Naive thymus-derived CD4-positive, alpha-beta T cell (primary cell): ENCODE measurements at places on chromosomes 6 and 20.

GRCh38 chr6:137258170-137258569, 39.0 kb upstream of the IFNGR1 start:
- DNase-seq: no peak

DNA sequence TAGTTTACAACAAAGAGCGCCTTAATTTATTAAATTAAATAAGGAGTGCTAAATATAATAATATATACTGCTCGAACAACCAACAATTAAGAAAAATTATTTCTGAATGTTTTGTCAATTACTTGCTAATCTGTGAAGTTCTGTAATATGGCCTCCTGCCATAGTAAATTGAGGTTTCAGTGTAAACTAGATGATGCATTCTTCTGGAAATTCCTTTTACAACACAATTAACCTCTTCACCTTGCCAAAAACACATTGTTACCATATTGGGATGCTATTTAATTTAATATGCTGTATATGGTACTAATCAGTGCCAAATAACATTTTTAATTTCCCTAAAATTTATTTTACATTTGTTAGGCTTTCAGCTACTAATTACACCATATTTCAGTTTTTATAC, 808.4 kb upstream of the CITED2 start:
- DNase-seq: no peak

- DNase-seq: no peak
Observed at GRCh38 chr6:45772051-45772450, 243.6 kb downstream of the CLIC5 start.

DNA sequence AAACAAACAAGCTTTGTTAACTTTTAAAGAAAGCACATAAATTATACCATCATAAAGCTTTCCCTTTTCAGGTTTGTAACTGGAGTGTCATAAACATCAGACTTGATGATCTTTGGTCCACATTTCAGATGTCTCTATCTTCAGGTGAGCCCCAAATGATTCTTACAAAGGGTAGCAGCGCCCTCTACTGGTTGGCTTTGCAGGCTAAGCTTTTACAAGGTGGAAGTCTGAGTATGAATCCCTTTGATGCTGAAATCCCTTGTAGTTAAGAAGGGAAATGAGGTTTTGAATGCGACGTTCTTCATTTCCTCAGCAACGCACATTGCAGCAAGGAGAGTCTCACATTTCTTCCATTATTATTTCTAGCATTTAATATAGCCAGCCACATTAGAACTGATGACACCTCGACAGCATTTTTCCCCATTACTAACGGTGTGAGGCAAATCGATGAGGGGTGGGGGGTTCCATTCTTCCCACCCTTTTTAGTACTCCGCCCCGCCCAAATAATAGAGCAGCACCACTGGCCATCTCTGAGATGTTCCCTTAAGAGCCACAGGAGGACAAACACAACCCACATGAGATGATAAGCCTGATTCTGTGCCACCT, 126.3 kb upstream of the NT5E start:
- peak; percentile 42 for DNase-seq

DNA sequence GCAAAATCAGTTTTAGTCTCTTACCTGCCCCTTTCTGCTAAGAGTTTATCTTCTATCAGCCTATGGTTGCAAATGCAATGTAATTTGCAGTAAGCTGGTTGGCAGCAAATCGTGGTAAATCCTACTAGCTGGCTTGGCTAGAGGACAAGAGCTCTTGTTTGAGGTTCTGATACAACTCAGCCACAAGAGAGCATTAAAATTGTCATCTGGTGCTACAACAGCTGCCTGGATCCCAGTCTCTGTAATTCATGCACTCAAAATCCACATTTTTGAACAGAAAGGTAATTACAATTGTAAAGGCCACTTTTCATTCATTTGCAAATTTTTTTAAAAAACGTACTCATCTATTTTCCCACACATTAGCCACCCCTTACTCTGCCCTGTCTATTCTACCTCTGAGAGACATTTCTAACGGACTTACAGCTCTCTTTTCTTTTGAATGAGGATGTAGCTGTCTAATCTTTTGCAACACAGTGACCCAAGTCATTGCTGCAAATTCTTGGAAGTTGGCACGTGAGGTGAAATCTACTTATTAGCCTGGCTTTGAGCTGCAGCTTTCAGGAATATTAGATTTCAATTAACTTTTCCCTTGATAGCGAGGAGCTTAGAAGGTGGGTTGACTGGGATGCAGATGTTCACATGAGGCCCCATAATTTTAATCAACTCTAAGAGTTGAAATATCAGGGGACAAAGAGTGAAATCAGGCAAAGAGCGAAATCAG, 54.0 kb upstream of the FAM184A start:
- DNase-seq: no peak

DNA sequence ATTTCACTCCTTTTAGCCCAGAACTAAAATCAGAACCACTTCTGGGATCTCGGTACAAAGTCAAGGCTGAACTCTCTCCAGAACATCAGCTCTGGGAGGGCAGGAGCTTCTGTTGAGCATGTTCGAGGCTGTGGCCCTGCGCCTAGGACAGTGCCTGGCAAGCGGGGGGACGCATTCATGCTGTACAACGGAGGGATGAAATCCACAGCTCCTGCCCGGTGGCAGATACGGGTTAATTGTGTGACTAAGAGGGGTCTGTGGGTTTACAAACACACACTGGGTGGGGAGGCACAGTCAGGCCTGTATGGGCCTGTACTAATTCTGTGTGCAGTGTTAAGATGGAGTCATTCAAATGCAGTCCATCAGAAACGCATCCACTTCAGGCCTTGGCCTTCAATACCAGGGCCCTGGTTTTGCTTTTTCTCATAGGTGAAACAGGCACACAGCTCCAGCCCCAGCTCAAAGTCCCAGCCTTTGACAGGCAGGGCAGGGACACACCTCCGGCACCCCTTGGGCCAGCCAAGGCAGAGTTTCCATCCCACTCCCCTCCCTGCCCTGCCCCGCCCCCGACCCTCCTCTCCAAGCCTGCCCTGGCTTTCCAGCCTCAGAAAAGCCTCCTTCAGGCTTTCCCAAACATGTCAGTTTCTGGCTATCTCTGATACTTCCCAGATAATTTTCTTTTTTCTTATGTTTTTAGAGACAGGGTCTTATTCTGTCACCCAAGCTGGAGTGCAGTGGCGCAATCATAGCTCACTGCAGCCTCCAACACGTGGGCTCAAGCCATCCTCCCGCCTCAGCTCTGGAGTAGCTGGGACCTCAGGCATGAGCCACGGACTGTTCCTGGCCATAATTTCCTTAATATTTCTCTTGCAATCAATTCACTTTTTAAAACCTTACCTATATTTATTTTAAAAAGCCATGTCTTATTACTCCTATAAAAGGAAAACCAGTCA, 109.8 kb downstream of the SULF2 start:
- DNase-seq: no peak

DNA sequence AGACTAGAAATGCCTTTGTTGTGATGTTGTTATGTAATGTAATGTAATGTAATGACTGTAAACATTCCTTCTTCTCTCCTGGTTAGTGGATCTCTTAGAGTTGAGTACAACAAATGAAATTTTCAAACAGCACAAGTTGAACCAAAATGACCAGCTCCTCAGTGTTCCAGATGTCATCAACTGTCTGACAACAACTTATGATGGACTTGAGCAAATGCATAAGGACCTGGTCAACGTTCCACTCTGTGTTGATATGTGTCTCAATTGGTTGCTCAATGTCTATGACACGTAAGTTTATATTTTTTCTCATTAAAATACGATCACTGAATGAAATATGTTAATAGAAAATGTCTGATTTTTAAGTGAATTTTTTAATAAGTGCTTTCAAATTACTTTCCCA, 496.7 kb downstream of the UTRN start:
- DNase-seq: no peak

GRCh38 chr6:7261032-7261841, 51.8 kb downstream of the SSR1 start:
- DNase-seq: peak; percentile 15

GRCh38 chr20:1993986-1994385, at the start of gene PDYN:
Gene PDYN (minus strand): TSS chr20:1994058. CDS start chr20:1983084, 10,974 bp downstream.
- DNase-seq: no peak

DNA sequence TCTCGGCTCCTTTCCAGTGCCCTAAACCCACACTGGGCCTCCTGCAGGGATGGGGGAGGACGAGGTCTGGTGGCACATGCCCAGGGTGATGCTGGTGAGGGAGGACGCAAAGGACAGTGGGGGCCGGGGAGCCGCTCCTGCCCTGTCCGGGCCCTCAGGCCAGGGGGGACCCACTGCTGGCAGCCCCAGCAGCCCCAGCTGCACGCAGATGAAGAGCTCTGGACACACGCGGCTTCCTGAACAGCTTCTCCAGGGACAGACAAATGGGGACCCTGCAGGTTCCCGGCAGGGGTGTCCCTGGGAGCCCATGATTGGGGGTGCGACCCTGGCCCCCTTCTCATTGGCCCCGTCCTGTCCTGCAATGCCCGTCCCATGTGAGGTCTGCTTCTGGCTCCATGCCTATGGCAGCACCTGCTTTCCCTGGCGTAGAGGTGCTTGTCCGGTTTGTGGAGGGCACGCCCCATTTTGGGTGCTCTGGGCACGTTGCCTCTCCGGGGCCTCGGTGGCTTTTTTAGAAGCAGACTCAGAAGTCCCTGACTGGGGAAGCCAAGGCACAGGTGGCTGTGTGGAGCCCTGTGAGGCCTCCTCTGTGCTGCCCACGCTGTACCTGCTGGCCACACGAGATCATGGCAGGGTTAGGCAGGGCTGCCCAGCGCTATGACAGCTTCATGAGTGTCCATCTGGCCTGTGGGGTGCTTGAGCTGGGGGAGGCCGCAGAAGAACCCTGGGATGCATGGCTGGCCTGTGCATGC, 15.4 kb upstream of the TNFRSF6B start:
- no peak for DNase-seq

GRCh38 chr6:168538892-168539811, 98.2 kb downstream of the SMOC2 start:
- no peak for DNase-seq

- DNase-seq: peak; percentile 52
Observed at GRCh38 chr6:33632558-33633039, 11.5 kb downstream of the ITPR3 start.

DNA sequence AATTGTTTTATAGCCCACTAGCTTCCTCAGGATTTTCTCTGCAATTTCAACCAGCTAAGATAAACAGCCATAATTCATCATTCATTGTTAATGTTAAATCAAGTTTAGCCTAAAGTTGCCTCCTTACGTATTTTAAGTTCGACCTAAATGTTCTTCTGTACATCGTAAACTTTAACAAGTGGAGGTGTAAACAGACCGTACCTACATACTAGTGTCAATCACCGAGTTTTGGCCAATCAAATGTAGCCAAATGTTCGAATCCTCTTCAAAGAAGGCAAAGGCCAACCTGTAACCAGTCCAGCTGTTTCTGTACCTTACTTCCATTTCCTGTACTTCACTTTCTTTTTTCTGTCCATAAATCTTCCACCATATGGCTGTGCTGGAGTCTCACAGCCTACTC, 13.5 kb downstream of the MBOAT1 start:
- DNase-seq: no peak

DNA sequence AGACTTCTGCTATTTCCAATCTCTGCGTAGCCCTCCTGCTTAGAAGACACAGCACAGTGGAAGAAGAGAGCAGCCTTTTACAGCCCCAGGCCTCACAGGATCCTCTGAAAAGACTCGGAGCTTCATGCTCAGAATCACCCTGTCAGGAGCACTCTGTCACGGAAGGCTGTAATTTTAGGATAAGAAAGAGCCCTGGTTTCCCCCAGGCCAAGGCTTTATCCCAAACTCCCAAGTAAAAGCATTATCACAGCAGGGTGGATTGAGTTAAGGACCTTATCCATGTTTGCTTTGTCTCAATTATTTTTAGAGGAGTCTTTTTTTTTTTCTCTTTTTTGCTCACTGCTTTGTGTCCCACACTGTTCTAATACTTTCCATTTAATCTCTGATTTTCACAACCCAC, 39.2 kb downstream of the ANKS1A start:
- DNase-seq: no peak

GRCh38 chr6:49733680-49734079, 10.5 kb downstream of the CRISP3 start:
- no peak for DNase-seq

- DNase-seq: no peak
Observed at GRCh38 chr20:58482416-58482815, 32.8 kb downstream of the APCDD1L start.

GRCh38 chr6:43478008-43478372, 620 bp downstream of the TJAP1 start:
- DNase-seq: no peak

GRCh38 chr6:117919775-117920729, 13.0 kb downstream of the SLC35F1 start:
- no peak for DNase-seq

DNA sequence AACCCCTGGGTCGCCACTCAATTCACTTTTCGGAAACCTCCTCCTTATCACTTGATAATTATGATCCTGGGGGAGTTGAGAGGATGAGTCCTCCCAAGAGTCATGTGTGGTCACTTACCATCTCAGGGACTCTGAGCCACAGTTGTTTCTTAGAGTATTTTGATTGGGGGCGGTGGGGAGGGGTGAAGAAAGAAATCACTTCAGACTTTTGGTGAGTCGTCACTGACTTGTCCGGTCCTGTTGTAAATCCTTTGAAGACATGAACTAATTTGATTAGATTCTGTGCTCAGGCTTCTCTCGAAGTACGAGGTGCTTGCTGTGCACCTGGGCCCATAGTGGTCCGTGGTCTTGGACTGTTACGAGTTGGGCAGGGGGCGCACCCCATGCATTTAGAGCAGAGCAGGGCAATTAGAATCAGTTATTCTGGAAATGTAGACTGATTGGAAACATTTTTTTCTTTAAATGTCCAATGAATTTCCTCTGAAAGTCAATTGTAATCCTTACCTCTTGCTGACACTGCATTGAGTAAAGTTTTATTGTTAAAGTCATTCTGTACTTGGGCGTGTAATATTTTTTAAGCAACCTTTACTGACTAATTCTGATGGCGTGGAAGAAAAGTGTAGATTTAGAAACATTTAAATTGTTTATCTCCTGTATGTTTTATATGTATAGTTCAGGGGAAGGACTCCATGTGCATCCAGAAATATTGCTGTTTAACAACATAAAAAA, 173.4 kb downstream of the SLC16A10 start:
- DNase-seq: no peak

DNA sequence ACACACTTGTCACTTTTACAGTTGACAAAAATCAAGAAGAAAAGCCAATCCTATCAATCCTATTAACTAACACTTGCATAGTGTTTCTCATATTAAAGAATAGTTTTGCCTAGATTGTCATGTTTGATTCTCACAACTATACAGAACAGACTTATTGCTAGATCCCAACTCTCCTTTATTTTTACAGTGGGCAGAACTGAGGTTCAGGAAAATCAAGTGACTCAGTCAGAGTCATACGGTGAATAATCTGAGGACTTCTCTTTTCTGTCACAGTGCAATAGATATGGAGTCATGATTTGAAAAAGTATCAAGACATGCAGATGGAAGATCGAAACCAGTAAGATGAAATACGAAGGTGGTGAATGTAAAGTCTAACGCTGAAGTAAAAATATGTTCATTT, 195.1 kb upstream of the CITED2 start:
- DNase-seq: no peak

GRCh38 chr6:54710456-54710855, 136.1 kb upstream of the FAM83B start:
- DNase-seq: no peak

DNA sequence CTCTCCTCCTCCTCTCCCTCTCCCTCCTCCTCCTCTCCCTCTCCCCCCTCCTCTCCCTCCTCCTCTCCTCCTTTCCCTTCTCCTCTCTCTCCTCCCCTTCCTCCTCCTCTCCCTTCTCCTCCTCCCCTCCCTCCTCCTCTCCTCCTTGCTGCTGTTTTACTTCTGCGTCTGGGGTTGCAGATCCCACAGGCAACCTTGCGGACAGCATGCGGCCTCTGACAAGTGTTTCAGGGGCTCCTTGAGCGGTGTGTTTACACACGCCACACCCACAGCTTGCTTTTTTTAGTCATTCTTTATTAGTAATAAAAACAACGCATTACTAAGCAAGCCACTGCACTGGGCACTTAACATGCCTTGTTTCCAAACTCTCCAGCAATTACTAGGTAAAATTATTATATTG, 81.9 kb downstream of the TFAP2C start:
- DNase-seq: no peak
